Progenitor cell of endocrine pancreas (in vitro differentiated cells): ENCODE measurements at places on chromosomes 12 and 14. TPM values are rescaled to one million over a fixed set of nuclear protein-coding genes. Genes with fewer than 3 reads are reported as not detected.

DNA sequence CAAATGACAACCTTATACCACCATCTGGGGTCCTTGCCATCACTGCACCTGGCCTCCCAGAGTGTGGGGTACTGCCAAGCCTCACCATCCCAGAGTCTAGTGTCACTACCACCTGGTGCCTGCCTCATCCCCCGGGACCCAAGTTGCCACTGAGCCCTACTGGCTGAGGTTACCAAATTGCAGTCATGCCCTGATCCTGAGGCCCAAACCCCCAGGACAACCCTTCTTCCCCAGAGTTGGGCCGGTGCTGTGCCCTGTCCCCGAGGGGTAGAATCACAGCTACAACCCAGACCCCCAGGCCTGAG lies 8.4 kb upstream of the SFSWAP start:
- H3K4me1 ChIP-seq: no peaks in the 10 kb centered on the region
- peaks cover 17% of the 10 kb centered on the region for H3K27me3 ChIP-seq
- no peak overlapping the region for H3K27ac ChIP-seq
- no peak for DNase-seq

DNA sequence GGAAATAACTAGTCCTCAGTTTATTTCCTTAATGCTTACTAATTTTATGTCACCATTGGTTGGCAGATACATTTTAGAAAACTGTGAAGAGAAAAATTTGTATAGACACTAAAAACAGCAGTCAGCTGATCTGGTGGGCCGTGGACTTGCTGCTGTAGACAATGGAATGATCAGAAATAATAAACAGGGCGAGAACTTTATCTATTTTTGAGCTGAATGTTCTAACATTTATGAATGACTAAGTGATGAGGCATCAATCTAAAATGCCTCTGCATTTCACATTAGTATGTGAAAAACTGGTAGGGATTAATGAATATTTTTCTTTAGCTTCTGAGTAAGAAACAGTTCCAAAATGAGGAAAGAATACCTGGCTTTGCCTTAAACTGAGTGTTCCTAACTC lies 24.8 kb upstream of the PKP2 start:
- H3K4me1 ChIP-seq: no peaks in the 10 kb centered on the region
- DNase-seq: no peak
- H3K36me3 ChIP-seq: no peaks in the 10 kb centered on the region
- H3K27ac ChIP-seq: no peak overlapping the region
- no peaks in the 10 kb centered on the region for H3K27me3 ChIP-seq

DNA sequence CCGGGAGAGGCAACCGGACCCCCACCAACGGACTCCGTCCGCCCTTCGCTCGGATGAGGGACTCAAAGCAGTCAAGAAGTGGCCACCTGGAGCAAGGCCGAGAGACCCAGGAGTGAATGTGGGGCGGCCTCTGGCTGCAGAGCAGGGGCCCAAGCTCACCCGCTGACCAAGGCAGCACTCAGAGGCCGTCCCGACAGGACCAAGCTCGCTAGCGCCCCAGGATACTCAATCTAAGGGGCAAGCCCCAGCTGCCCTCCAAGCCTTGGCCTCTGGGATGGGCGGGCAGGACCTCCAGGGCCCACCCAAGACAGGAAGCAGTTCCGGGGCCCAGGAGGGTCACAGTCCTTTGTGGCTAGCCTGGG lies 936 bp downstream of the AKT1 start:
- H3K4me1 ChIP-seq: peaks cover 33% of the 10 kb centered on the region
- no peaks in the 10 kb centered on the region for H3K36me3 ChIP-seq
- peak overlapping the region; percentile 82 for H3K4me3 ChIP-seq
- DNase-seq: no peak
- peaks cover 12% of the 10 kb centered on the region for H3K27me3 ChIP-seq

Gene PTPRR
- total RNA-seq: 0.38 and 0.47 TPM in 2 replicates

DNA sequence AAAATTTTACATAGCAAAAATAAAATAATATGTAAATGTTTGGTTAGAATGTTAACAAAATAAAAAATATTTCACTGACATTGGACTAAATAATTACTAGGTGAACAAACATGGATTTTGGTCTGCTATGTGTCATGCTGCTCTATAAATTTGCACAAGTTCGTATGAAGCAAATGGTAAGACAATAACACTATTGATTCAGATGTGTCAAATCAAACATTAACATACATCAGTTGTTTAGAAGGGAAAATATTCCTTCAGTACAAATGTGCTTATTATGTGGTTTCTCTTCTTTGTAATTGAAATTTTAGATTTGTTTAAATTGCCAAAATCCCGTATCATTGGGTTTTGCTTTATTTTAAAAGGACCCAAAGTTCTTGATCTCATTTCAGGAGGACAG lies 46.9 kb downstream of the PAWR start:
- H3K36me3 ChIP-seq: no peaks in the 10 kb centered on the region
- H3K27ac ChIP-seq: no peak overlapping the region
- H3K27me3 ChIP-seq: no peaks in the 10 kb centered on the region
- H3K4me3 ChIP-seq: no peak overlapping the region

DNA sequence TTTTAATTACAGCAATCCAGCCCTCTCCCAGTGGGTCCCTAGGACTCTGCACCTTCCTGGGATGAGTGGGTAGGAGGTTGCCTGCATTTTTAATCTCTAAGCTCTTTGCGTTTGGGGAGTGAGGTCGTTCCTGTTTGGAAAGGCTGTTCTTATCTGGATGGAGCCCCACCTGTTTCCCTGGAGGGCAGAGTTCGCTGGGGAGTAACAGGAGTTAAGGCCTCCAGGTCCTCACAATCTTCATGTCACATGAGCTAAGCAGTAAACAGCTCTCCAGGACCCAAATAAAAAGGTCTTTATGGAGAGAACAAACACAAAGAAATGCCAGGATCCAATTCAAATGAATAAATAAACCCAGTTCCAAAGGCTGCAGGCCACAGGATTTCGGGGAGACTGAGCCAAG lies 56.0 kb upstream of the RFLNA start:
- peaks cover 4% of the 10 kb centered on the region for H3K36me3 ChIP-seq
- DNase-seq: no peak
- peaks cover 32% of the 10 kb centered on the region for H3K4me1 ChIP-seq
- H3K4me3 ChIP-seq: peak overlapping the region; percentile 17
- H3K27me3 ChIP-seq: no peaks in the 10 kb centered on the region

- H3K27me3 ChIP-seq: peaks cover 3% of the 10 kb centered on the region
- DNase-seq: no peak
- no peaks in the 10 kb centered on the region for H3K36me3 ChIP-seq
- no peak overlapping the region for H3K4me3 ChIP-seq
- no peak overlapping the region for H3K27ac ChIP-seq
- peaks cover 6% of the 10 kb centered on the region for H3K4me1 ChIP-seq
Measured at GRCh38 chr14:88354358-88354757, 31.1 kb upstream of the SPATA7 start.

- no peaks in the 10 kb centered on the region for H3K36me3 ChIP-seq
- no peak overlapping the region for H3K27ac ChIP-seq
- H3K27me3 ChIP-seq: peaks cover 6% of the 10 kb centered on the region
- DNase-seq: no peak
- no peaks in the 10 kb centered on the region for H3K4me1 ChIP-seq
Measured at GRCh38 chr14:69863083-69863482, 16.1 kb upstream of the SMOC1 start.

- no peak overlapping the region for H3K27ac ChIP-seq
- H3K36me3 ChIP-seq: no peaks in the 10 kb centered on the region
- no peak overlapping the region for H3K4me3 ChIP-seq
- peaks cover 16% of the 10 kb centered on the region for H3K27me3 ChIP-seq
- peaks cover 22% of the 10 kb centered on the region for H3K4me1 ChIP-seq
Measured at GRCh38 chr12:88308825-88309224, 166.7 kb downstream of the TMTC3 start.

DNA sequence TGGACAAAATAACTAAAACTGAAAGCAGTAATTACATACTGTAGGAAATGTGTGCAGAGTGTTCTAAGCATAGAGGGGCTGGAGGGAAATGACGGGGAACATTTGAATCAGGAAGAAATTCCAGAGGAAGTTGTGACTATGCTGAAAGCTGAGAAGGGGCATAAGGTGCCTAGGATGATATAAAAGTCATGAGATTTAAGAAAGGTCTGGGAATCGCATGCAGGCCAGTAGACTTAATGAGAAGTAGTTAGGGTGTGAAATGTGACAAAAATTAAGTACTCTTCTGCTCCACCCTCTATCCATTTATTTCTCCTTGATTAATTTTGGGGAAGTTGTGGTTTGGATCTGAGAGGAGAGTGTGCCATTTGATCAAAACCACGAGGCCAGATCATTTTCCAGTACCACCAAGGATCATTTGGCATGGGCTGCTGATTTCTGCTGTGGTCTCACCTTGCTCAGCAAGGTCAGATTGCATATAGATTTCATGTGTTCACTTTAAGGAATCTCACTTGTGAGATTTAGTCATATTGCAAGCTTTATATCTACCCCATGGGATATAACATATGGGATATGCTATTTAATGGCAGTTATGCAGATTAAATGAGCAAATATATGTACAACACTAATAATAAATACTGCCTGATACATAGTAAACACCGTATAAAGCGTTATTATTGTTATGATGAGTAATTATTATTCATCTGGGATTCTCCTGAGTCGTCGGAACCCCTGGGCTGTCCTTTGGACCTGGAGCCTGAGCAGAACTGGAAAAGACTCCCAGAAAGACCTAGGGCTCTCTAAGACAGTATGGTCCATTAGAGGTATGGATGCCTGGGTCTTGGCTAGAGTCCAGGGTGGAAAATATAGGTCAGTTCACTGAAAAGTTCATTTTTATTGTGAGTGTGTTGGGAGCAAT lies 72.3 kb downstream of the SRGAP1 start:
- H3K27me3 ChIP-seq: no peaks in the 10 kb centered on the region
- no peak for DNase-seq
- H3K4me1 ChIP-seq: peaks cover 37% of the 10 kb centered on the region
- no peak overlapping the region for H3K27ac ChIP-seq

GRCh38 chr12:123891516-123892179 lies 81.0 kb downstream of the CCDC92 start:
- H3K27me3 ChIP-seq: peaks cover 36% of the 10 kb centered on the region
- DNase-seq: no peak
- H3K4me3 ChIP-seq: no peak overlapping the region
- H3K36me3 ChIP-seq: no peaks in the 10 kb centered on the region
- no peak overlapping the region for H3K27ac ChIP-seq
- peaks cover 3% of the 10 kb centered on the region for H3K4me1 ChIP-seq

GRCh38 chr14:36208690-36209278 lies 32.3 kb upstream of the PTCSC3 start:
- H3K4me3 ChIP-seq: no peak overlapping the region
- H3K27me3 ChIP-seq: peaks cover 98% of the 10 kb centered on the region
- H3K36me3 ChIP-seq: no peaks in the 10 kb centered on the region
- no peak for DNase-seq
- H3K27ac ChIP-seq: no peak overlapping the region

- H3K4me1 ChIP-seq: no peaks in the 10 kb centered on the region
- H3K4me3 ChIP-seq: no peak overlapping the region
- no peak for DNase-seq
- H3K36me3 ChIP-seq: no peaks in the 10 kb centered on the region
- no peak overlapping the region for H3K27ac ChIP-seq
- H3K27me3 ChIP-seq: peaks cover 9% of the 10 kb centered on the region
Measured at GRCh38 chr14:36056845-36057244, 119.7 kb downstream of the PTCSC3 start.

DNA sequence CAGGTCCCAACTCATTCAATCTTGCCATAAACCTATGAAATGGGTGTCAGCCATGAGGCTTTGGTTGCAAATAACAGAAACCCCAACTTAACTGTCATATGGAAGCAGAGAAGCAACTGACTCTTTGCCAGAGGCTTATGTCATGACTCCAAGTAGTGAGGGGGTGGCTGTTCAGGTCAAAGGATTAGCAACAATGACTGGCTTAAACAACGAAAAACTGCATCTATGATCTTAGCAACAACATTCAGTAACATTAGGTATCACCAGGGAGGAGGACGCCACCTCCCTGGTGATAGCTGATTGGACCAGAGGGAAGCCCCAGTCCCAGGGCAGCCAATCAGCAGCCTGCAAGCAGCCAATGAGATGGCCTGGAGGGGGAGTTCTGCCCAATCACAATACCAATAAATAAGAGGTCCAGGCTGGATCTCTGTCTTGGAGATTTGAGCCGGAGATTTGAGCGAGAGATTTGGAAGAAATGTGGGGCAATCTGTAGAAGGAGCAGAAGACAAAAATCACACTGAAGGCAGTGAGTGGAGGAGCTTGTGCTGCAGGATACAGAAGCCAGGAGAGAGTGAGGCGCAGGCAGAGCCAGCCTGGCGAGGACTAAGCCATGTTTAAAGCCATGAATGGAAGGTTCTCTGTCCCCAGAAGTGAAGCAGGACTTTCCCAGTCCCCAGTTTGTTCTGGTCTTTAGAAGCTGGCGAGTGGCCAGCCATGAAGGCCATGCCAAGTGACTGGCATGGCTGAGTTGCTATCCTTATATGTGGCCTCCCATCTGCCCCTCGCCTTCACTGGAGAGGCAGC lies 93.3 kb downstream of the CALM1 start:
- peaks cover 1% of the 10 kb centered on the region for H3K4me1 ChIP-seq
- no peak for DNase-seq
- peaks cover 3% of the 10 kb centered on the region for H3K27me3 ChIP-seq
- no peaks in the 10 kb centered on the region for H3K36me3 ChIP-seq
- no peak overlapping the region for H3K27ac ChIP-seq

Gene ATN1
- total RNA-seq: 226 and 250 TPM in 2 replicates

DNA sequence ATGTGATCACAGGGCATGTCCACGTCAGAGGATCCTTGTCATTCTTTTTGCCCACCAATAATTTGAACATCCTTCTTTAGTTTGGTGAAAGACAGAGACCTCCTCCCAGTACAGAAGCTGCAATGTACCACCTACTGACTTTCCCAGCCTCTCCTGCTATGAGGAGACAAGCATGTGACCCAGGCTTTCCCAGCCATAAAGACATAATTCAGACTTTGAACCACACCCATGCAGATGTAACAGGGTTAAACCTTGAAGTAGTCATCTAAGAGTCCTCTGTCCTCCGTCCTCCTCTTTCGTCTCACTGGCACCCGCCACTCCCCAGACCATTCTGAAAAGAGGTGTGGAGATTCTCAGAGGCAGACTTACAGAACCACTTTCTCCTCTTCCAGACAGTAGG lies 120.8 kb downstream of the KCNK10 start:
- H3K4me3 ChIP-seq: no peak overlapping the region
- H3K27ac ChIP-seq: no peak overlapping the region
- H3K36me3 ChIP-seq: no peaks in the 10 kb centered on the region
- peaks cover 3% of the 10 kb centered on the region for H3K4me1 ChIP-seq
- H3K27me3 ChIP-seq: peaks cover 20% of the 10 kb centered on the region
